Stimulated activated naive CD4-positive, alpha-beta T cell treated with Interleukin-2 at 50 U/mL for 16 hours (primary cell): ENCODE measurements at places on chromosomes 2 and 18.

DNA sequence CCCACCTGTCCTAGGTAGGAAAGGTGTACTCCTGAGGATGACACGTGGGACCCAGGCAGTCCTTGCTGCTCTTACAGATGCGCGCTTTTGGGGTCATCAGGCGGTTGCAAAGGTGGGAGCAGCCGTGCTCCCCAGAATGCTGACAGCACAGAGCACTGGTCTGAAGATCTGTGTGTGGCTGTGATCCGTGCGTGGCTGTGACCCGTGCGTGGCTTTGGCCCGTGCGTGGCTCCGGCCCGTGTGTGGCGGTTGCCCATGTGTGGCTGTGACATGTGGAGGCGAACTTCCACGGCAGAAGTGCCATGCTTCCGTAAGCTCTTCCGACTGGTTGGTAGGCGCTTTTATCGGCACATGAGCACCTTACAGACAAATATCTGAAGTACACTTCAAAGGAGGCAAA lies 270.0 kb downstream of the AGAP1 start:
- no peak for DNase-seq

DNA sequence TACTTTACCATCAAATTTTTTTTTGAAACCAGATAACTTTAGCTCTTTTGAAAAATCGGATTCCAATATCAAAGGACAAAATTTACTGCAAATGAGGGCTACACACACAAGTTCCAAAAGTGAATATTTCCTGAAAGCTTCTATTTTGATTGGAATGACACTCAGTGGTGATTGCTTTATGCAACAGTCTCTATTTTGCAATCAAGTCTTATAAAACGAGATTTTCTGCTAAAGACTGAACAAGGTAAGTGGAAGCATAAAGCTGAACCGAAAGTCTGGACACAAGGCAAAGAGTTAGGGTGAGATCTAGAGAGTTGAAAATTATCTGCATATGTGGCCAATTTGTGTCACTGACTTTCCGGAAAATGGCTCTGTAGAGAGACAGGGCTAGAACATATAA lies 145.0 kb upstream of the OSR1 start:
- DNase-seq = no peak

GRCh38 chr2:2573205-2573604 lies 242.1 kb upstream of the MYT1L start:
- DNase-seq = no peak

DNA sequence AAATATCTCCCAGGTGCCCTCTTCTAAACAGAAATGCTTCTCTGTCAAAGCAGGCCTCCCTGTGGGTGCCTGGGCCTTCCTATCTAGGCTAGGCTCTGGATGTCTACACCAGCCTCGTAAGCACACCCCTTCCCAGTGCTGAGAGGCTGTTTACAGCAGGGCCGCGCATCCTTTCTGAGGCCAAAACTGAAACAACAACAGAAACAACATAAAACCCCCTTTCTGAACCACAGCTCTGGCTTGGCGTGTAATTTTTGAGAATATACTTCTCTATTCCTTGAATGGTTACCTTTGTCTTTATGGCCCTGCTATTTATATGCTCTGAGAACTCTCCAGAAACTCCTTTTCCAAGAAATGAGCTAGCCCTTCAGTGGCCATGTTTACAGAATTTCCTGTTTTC lies 118.4 kb downstream of the BCL2L11 start:
- no peak for DNase-seq

- no peak for DNase-seq
Measured at GRCh38 chr18:55179835-55180234, 220.6 kb upstream of the CCDC68 start.

- DNase-seq = no peak
Measured at GRCh38 chr18:55627007-55627406, 39.0 kb upstream of the TCF4 start.

DNA sequence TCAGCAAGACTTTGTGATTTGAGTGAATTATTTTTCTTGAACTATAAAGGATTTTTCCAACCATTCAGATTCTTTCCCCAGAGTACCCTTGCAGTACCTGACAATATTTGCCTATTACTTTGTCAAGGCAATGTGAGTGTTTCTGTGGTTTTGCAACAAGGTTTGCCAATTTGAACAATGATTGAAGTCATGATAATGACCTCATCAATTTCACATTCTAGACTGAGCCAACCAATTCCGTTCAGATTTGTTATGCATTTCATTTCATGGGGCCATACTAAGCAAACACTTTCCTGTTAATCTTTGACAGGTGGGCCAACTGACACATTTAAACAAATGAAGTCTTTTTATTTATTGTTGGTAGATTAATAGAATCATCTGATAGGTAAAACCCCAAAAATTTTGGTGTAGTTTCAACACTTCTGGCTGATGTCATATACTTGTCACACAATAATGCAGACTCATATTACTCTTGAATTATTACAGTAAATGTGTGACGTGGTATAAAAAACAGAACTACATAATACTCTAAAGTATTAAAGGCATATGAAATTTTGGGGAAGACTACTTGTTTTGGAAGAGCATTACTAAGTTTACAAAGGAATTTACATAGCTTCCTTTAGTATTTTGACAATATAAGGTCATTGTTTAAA lies 526.4 kb downstream of the DPP10 start:
- no peak for DNase-seq

DNA sequence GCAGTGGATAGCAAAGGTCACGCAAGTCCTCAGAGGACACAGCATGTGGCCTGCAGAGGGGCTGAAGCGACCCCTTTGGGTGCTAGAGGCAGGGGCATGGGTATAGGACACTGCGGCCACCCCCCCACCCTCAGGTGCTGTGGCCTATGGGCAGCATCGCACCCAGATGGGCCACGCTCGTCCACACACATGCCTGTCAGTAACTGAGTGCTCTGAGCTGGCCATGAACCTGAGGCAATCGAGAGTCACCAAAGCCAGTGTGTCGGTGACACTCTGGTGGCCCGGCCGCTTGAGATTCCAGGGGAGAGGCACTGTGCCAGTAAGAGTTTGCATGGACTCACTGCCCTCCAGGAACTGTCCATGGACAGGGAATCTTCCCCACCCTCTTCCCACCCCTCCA lies 22.7 kb upstream of the PTPN2 start:
- DNase-seq = no peak

DNA sequence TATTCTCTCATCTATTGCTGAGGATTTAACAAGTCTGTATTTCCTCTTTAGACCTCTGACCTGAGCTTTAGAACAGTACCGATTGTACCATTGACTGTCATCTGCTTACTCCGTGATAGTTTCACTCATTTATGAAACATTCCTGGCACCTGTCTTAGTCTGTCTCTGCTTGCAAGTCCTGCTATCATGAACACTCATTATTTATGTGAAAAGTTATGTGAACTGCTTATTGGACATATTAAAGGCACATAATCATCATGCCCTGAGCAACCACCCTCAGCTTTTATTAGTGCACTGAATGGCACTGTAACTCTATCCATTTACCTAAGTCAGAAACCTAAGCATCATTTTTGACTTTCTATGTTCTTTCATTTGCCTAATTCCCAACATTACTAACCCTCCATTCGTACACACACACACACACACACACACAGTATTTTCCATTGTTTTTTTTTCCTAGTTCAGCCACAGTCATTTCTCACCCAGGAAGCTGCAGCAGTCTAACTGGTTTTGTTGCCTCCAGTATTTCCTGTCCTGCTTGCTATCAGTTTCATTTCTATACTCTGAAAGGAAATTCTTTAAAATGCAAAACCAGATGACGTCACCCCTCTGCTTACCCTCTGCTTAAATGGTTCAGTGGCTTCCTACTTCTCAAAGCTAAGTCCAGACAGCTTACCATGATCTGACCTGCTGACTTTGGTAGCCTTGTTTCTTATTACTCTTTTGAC lies 146.1 kb downstream of the HAUS1 start:
- DNase-seq = peak; percentile 38

- no peak for DNase-seq
Measured at GRCh38 chr2:120604767-120605166, 130.9 kb upstream of the GLI2 start.

GRCh38 chr2:54611830-54612545 lies 111.5 kb upstream of the EML6 start:
- DNase-seq = no peak

GRCh38 chr2:148096012-148096411 lies 75.1 kb downstream of the MBD5 start:
- no peak for DNase-seq

DNA sequence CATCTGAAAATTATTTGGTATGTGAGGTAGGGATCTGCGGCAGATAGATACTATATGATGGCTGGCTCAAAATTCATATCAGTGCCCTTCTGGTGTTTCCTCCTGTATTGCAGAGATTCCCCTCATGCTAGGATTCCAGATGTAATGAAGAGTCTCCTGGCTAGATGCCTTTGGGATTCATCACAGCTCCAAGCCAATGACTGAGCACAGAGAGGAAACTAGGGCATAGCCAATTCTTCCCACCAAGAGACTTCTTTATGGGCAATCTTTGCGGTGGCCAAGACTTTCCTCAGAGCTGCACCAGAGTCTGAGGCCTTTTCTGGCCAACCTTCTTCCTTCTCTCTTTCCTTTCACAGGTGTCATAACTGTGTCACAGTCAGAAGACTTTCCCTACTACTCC lies 25.5 kb upstream of the CIB4 start:
- no peak for DNase-seq

DNA sequence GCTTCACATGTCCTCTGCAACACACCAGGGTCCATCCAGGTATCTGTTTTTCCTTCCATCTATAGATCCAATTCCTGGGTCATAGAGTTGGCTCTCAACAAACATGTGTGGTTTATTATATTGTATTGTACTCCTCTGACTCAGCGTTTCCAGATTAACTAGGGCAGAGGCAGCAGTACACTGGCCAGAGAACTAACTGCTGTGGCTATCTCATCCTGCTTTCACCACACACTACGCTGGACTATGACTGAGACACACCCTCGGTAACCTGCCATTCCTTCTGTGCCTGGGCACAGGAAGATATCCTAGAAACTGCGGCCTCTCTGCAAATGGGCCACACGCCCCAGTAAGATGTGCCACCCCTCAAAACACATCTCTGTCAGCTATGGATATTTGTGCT lies 159.8 kb upstream of the STK17B start:
- DNase-seq = no peak

DNA sequence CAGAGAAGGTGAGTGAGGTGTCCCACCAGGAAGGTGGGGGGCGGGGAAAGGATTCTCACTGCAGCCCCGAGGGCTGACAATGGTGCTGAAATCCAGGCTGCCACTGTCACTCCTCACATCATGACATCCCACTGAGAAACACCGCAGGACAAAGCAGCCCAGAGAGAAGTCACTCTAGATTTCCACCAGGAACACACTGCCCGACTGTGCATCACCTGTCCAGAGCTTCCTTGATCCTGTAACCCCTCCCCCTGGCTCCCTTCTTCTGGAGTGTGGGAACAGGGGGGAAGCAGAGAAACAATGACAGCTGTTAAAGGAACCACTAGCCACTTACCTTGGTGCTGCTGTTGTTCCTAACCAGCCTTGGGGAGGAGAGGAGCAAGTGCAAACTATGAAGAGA lies 69.9 kb downstream of the MRO start:
- DNase-seq = no peak

- no peak for DNase-seq
Measured at GRCh38 chr2:154704991-154705390, 6.5 kb downstream of the KCNJ3 start.

DNA sequence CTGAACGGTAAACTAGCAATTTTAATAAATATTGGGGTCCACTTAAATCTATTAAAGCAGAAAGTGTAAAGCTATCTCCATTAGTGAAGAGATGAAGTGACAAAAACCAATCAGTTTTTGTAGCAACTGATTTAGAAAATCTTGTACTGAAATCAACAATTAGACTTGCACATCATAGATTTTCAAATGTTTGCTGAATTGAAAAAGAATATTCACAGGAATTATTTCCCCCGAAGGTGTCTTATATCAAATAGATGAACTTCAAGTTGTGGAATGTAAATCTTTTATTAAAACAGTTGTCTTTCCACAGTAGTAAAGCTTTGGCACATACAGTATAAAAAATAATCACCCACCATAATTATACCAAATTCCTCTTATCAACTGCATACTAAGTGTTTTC lies 48.7 kb downstream of the ATIC start:
- DNase-seq = no peak
